Fibroblast of upper back skin (primary cell): ENCODE measurements at places on chromosomes 1 and 21.

GRCh38 chr1:76142771-76143540 lies 68.4 kb downstream of the ST6GALNAC3 start:
- DNase-seq, result peak; percentile 43

- peak; percentile 93 for DNase-seq
These were observed 2.6 kb downstream of the GADD45A start for GRCh38 chr1:67687649-67688048.

- no peak for DNase-seq
These were observed 19.9 kb downstream of the CLDN17 start for GRCh38 chr21:30146558-30147282.

DNA sequence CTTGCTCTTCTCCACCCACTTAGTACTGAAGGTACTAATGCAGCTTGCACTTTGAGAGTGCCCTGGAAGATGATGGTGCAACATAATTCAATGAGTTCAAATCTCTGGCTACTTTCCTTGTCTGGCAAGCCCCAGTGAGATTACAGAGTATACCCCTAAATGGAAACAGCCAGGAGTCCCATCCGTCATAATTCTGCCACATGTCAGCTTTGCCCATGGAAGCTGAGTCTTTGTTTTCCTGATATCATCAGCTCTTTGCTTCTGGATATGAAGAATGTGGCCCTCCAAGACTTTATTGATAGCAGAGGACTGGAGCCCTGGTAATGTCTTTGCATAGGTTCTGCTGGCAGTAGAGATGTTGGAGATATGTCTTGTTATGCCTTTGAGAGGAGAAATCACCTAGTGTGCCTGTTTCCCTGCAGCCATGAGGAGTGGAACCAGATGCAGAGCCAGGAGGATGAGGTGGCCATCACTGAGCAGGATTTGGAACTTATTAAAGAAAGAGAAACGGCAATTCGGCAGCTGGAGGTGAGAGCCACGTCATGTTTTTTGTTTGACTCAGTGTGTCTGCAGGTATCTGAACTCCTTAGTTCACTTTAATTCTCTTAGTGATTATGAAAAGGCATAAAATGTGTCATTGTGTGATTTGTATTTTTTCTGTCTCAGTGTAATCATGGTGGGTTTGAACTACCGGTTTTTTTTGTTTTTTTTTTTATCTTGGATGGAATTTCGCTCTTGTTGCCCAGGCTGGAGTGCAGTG lies 18.7 kb upstream of the PPP1R8 start:
- no peak for DNase-seq
